ENCODE measurements at places on chromosomes 7 and 10.

- DNase-seq: no peak
Observed at GRCh38 chr7:9657257-9657656, 1223.8 kb downstream of the NXPH1 start.

- no peak for DNase-seq
Observed at GRCh38 chr10:17335065-17335464, 107.0 kb downstream of the VIM start.

DNA sequence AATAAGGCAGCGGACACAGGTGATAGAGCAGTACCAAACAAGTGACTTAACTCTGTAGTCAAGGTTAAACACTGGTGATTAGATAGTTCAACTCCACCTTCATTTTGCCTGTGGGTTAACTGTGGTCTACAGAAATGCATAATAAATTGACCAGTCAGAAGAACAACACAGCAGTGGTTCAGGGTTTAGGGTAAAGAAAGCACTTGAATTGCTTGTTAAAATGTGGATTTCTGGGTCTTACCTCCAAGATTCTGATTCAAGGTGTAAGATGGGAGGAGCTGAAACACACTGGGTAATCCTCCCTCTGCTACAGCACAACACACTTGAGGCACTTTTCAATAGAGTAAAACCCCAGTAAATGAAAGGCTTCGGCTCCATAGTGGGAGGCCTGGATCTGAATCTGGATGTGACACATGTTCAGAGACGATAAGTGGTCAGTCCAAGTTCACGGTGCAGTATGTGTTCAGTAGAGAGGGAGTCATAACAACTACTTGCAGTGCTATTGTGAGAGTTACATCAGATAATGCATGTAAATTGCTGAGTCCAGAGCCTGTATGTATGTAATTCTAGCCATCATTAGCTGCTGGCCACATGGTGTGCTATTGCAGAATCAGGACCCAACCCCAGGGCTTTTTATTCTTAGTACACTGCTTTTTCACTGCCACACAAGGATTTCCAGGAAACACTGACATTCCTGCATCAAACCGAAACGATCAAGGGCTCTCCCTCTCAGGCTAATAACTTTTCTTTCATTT, 141.7 kb downstream of the SORCS1 start:
- no peak for DNase-seq

DNA sequence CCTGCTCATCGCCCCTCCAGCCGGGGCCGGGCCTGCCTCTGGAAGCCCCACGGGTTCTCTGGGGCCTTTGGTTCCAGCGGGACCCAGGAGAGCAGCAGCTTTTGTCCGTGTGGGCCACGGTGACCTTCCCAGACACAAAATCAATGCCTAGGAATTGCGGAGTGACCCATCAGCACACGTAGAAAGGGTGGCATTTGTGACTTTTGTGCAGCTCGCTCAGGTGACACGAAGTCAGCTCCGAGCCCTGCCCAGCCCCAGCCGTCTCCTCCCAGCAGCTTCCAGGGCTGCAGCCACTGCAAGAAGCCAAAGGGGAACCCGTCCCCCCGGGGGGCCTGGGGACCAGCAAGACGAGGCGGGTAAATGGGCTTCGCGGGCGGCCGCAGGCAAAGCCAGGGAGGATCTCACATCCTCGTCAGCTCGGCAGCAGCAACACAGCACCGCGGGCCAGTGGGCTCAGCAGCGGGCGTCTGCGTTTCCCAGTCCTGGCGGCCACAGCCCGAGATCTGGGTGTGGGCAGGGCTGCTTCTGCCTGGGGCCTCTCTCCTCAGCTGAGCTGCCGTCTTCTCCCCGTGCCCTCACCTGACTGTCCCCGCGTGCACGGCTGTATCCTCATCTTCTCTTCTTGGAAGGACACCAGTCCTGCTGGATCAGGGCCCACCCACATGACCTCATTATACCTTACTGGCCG, 88.5 kb downstream of the PAXIP1 start:
- peak; percentile 15 for DNase-seq

DNA sequence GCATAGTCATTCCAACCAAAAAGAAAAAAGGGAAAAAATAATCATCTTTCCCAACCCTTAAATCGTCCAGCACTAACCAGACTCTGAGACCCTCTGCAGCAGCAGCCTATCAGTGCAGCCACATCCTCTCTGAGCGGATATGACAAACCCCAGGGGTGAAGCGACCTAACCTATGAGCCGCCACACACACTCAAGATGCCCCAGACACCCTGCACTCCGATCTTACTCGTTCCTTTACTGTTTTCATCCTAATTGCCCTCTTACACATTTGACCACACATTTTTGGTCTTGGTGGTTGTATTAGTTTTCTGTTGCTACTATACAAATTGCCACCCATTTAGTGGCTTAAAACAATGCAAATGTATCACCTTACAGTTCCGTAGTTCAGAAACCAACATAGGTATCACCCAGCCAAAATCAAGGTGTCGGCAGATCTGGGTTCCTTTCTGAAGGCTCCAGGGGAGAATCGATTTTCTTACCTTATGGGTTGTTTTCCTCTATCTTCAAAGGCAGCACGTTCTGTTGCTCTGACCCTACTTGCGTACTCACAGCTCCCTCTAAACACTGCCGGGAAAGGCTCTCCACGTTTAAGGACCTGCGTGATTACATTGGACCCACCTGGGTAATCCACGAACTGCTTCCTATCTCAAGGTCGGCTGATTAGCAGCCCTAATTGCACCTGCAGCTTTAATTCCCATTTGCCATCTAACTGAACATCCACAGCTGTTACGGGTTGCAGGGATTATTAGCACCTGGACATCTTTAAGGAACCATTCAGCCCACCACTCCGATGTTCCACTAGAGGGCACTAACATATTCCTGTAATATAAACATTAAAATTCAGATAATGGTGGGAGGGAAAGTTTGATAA, 37.3 kb upstream of the PRSS1 start:
- no peak for DNase-seq

GRCh38 chr10:69643779-69644657, 14.0 kb downstream of the FAM241B start:
- DNase-seq: no peak

DNA sequence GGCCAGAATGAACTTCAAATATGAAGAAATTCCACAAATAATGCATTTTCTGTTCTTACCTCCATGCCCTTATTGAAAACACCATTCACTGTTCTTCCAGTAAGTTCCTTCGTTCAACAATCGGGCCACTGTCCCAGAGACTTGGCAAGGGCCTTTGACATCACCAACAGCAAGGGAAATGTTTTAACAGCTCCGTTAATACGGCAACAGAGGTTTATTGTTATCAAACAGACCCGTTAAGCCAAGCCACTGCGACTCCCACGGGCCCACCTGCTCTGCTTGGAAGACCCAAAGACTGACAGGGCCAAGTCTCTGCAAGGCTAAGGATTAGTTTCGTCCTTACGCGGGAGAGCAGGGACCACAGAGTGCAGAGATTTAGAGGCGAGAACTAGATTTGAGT, 43.4 kb upstream of the LYZL1 start:
- no peak for DNase-seq

GRCh38 chr7:116861717-116862116, 670 bp upstream of the CAPZA2 start:
- DNase-seq: no peak

- no peak for DNase-seq
Observed at GRCh38 chr10:4663162-4663992, 162.6 kb upstream of the AKR1E2 start.

GRCh38 chr7:95469187-95469586, 16.6 kb upstream of the ASB4 start:
- no peak for DNase-seq

- no peak for DNase-seq
Observed at GRCh38 chr7:116249969-116250553, 39.7 kb downstream of the TES start.

DNA sequence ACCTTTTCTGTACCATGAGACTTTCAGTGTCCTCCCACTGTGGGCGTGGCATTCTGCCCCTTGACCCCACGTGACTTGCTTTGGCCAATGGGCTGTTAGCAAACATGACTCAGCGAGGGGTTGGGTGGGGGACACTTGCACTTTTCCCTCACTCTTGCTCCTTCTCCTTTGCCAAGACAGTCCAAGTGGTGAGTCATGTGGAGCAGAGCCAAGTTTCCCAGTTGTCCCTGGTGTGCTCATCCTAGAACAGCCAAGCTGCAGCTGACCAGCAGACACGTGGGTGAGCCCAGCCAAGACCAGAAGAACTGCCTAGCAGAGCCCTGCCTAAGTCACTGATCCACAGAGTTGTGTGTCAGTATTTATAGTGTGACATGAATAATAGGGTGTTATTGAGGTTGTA, 82.8 kb upstream of the CPXM2 start:
- no peak for DNase-seq

DNA sequence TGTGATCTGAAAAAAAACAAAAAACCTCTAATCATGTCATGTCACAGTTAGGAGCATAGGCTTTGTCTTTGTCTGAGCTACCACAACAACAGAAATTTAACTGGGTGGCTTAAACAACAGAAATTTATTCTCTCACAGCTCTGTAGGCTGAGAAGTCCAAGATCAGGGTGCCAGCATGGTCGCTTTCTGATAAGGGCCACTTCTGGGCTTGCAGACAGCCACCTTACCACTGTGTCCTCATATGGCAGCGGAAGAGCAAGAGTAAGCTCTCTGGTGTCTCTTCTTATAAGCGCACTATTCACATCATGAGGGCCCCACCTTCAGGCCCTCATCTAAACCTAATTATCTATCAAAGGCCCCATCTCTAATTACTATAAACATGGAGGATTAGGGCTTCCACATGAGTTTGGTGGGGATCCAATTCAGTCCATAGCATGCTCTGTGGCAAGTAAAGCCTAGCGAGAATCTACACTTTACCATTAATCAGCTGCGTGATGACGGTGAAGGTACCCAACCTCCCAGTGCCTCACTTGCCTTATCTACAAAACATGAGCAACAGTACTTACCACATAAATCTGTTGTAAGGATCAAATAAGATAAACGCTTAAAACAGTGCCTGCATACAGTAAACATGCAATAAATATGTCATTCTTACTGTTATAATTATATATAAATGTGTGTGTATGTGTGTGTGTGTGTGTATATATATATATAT, 17.3 kb downstream of the ZNF438 start:
- DNase-seq: no peak

- DNase-seq: no peak
Observed at GRCh38 chr10:100209303-100209702, 20.1 kb downstream of the CHUK start.

DNA sequence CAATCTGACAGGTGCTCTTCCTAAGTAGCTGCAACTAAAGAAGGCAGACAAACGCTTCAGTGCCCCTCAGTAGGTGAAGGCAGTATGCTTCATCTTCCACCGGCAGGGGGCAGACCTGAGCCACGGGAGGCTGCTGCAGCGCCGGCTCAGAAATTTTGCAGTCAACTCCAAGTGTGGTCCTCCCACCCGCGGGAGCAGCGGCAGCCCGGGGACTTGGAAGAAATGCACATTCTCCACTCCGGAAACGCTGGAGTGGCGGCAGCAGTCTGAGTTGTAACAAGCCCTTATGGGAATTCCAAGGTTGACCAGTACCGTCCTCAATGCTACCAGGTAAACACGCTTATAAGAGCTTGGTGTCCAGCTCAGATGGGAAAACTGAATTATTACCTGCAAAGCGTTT, 3.4 kb downstream of the IGFBP3 start:
- peak; percentile 66 for DNase-seq

GRCh38 chr7:32075612-32076011, 5.4 kb upstream of the PDE1C start:
- DNase-seq: no peak

- no peak for DNase-seq
Observed at GRCh38 chr10:104546756-104547155, 94.3 kb upstream of the SORCS3 start.

GRCh38 chr7:122544463-122544862, 154.5 kb downstream of the RNF133 start:
- peak; percentile 30 for DNase-seq

DNA sequence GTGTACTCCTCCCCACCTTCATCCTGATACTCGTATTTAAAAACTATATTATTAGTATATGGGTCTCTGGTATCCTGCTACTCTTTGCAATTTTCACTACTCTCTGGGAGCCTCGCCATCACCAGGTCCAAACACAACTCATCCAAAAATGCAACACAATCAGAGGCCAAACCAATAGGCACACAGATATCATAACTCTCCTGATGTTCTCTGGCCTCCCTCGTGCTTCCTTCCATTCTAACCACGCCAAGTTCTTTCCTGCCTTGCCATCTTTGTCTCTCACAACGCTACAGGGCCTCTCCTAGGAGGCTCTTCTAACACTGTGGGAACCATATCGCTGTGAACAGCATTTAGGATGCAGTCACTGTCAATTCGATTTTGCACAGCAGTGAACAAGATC, 7.3 kb downstream of the RHEB start:
- no peak for DNase-seq

GRCh38 chr10:119742947-119743648, 17.2 kb downstream of the INPP5F start:
- no peak for DNase-seq

DNA sequence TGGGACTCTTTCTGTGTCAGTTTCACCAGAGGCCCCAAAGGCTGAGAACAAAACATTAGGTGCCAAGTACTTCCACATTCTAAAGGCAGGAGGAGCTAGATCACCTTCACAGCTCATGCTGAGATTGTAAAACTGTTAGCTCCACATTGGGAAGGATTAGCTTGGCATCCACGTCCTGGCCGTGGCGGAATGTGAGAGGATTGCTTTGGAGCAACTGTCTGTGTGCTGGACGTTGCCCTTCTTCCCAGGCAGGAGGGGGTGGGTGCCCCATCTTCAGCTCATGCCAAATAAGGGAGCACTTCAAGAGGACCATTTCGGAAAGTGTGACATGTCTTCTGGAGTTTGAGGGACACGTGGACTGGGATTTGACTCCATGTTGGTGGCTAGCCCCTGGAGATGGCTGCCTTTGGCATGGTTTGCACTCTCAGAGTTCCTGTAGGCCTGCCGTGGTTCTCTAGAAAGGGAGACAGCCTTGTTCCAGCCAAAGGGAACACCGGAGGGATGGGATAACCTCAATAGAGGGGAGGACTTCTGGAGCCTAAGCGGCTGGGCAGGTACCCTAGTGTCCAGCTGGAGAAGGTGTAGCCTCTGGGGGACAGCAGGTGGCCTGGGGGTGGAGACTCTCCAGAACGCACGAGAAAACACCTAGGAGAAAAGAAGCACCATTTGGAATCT, 19.9 kb upstream of the FMC1 start:
- peak; percentile 13 for DNase-seq

- peak; percentile 55 for DNase-seq
Observed at GRCh38 chr10:11017570-11018431, at the start of gene CELF2. Gene CELF2 (plus strand): TSS chr10:11017872. CDS start chr10:11018090, 218 bp downstream.

GRCh38 chr7:91835091-91835825, 45.2 kb downstream of the MTERF1 start:
- no peak for DNase-seq

GRCh38 chr10:74337330-74338016, 186.5 kb downstream of the ADK start:
- DNase-seq: no peak

DNA sequence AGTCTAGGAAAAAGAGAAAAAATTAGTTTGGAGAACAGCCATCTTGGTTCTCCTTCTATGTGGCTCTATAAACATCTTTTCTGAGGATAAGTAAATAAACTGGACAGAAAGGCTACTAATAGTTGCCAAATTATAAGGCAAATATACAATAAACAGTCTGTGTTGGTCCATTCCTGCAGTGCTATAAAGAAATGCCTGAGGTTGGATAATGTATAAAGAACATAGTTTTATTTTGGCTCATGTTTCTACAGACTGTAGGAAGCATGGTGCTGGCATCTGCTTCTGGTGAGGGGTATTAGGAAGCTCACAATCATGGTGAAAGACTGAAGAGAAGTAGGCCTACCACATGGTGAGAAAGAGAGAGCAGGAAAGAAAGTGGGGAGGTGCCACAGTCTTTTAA, 209.7 kb downstream of the MACC1 start:
- no peak for DNase-seq

GRCh38 chr10:88500656-88501055, 82.5 kb downstream of the RNLS start:
- DNase-seq: no peak

GRCh38 chr10:24042884-24043283, 166.1 kb upstream of the KIAA1217 start:
- DNase-seq: no peak
